IMR-90 (cell line): ENCODE measurements at places on chromosomes 5 and 9. TPM values are rescaled to one million over a fixed set of nuclear protein-coding genes. Genes with fewer than 3 reads are reported as not detected.

DNA sequence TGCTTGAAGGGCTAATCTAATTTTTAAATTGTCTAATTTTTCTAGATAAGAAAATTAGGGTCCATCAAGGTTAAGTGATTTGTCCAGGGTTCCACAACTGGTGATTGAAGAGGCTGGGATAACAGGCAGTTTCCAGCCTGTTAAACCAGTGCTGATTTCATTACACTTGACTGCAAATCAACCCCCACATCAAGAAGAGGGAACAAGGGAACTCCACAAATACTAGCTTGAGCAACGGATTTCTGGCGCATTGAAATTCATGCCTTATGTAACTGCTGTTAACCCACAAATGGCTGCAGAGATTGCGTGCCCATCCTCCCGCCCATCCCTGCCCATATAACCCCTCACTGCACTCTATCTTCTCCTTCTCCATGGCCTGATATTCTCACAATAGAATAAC, 10.0 kb downstream of the PLPPR1 start:
- DNase-seq = no peak

- no peak for DNase-seq
These were observed 5.2 kb upstream of the ZDHHC11 start for GRCh38 chr5:855771-856530.

DNA sequence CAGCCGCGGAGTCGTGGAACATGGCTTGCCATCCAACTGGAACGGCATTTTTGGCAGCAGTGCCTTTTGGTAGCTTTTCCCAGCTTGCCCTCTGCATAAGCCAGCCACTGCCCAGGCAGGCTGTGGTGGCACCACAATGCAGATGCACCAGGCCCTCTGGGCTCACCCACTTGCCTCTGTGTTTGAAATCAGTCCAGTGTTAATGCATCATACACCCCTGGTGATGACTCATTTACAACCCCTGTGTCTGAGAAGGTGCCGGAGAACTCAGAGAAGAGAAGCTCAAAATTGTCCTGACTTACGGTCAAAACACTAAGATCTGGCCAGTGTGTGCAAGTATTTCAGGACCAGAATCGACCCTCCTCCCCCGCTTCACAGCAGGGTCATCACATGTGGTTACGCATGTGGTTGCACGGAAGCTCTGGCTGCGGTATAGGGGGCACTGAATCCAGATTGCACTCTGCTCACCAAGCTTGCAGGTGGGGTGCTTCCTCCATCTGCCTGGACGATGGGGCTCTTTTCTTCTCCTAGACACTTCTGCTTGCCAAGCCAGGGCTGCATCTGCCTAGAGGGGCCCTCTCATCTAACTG, 66.5 kb upstream of the SMIM15 start:
- DNase-seq = peak; percentile 52

- DNase-seq = peak; percentile 43
These were observed 59.8 kb downstream of the ARHGEF37 start for GRCh38 chr5:149641000-149641576.

PGGT1B gene
- 17.2 and 19.2 TPM in 2 replicates for total RNA-seq

DNA sequence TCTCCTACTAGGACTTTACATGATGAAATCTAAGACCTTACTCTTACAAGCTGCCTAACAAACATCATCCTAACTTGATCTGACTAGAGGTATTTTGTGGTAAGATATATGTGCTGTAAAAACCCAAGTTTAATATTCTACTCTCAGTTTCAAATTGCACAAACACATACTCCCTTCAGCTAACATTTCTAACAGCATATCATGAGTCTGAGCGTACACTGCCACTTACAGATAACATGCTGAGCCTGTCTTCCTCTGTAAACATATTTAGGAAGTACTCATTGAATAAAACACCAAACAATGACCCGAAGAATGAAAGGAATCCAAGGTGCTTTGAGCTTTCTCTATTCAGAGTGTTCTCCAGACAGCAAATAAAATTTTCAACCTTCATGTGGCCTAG, 7.9 kb upstream of the ESM1 start:
- DNase-seq = peak; percentile 38

DNA sequence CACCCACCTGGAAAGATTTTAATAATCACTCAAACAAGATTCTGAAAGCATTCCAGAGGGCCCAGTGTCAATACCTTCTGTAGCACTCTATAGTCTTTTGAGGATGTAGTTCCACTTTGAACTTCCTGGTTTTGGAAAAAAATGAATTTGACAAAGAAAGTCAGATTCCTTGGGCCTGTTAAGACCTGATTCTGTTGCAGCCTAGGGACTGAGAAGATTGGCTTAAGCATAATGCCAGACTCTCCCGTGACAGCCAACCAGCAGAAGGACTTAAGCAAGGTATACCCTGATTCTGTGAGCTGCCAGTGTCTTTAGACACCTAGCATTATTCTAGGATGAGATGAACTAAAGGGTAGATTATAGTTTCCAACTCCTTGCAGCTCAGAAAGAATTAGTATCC, 6.8 kb downstream of the SPINK5 start:
- no peak for DNase-seq

DNA sequence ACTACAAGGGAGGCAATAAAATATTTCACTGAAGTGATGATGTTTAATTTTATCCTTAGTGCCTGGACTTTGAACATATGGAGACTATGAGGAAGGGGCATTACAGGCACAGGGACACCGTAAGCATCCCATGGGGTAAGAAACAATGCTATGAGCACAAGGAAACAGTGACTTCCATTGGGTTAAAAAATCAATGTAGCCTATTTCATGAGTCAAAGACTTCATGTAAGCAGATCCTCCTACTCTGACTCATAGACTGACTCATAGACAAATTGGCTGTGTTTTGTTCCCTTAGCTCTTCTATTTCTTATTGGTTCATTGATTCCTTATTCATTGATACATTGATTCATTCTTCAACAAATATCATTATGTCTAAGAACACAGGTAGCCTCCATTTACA, 351.0 kb downstream of the PRELID2 start:
- peak; percentile 92 for DNase-seq

DNA sequence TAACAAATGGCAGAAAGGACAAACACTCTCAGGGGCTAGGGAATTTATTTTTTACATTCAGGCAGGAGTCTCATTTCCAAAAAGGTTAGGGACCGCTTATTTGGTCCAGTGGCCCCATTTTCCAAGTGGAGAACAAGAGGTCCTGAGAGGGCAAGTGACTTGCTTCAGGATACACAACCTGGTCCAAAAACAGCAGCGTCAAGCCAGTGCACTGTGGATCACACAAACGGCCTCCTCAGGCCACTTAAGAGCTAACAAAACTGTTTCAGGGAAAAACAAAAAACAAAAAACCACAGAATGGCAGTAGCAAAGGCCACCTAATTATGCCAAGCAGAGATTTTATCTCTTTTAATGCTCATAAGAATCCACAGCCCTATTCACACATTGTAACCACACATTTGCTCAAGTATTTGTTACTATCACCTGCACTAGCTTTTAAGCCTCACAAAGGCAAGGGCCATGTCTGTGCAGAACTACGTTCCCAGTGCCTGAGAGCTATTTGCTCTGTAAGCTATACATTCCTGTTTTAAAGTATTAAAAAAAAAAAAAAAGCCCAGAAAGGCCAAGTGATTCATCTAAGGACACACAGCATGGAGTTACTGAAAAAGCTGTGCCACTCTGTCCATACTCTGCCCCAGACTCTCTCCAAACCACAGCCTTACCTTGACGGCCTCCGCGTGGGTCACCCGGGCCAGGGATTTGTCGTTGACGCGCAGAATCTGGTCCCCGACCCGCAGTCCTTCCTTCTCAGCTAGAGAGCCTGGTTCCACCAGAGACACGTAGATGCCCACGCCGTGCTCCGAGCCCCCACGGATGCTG, 1.5 kb downstream of the WHRN start:
- DNase-seq = no peak

DNA sequence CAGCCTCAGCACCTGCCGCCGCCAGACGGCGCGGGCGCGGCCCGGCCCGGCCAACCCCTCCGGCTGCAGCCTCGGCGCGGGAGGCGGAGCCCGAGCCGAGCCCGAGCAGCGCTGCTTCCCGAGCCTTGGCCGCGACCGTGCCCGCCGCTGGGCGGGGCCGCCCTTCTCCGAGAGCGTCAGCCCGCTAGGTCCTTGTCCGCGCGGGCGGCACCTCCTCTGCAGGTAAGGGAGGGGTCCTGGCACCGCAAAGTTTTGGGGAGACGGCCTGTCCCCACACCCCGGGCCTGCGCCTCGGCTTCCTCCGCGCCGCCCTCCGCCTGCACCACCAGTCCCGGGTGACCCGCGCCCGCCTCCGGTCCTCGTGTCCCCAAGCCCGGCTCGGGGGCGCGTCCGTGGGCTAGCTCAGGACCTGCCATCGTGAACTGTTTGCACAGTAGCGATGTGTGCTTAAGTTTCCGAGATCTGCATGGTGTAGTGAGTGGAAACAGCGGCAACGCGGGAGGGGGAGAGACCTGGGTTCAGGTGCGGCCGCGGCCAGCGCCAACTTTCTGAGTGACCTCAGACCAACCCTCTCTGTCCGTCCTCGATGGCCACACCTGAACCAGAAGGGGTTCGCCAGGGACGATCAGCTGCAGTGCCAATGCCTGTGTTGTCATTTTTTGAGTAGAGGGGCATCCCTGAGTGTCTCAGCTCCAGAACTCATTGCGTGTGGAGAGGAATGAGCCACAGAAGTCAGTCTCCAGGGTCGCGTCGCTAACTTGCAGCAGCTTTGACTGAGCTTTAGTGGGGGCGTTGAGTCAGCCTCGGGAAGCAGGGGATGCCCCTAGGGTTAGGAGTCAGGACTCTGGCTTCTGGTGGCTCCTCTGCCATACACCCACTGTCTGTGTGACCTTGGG, at the start of gene FRMPD1:
FRMPD1 (plus strand) TSS at position 82 of the 896 bp plus-strand sequence. CDS start 41,688 bp downstream, outside the sequence.
- DNase-seq = peak; percentile 14

GRCh38 chr9:100112677-100113336, 13.8 kb downstream of the INVS start:
- no peak for DNase-seq

MAPK9 gene
- 22.9 and 27.8 TPM in 2 replicates for total RNA-seq

DBH gene
- total RNA-seq = not detected in 2 replicates

GRCh38 chr5:55823151-55823796, 27.9 kb upstream of the IL31RA start:
- DNase-seq = no peak

DNA sequence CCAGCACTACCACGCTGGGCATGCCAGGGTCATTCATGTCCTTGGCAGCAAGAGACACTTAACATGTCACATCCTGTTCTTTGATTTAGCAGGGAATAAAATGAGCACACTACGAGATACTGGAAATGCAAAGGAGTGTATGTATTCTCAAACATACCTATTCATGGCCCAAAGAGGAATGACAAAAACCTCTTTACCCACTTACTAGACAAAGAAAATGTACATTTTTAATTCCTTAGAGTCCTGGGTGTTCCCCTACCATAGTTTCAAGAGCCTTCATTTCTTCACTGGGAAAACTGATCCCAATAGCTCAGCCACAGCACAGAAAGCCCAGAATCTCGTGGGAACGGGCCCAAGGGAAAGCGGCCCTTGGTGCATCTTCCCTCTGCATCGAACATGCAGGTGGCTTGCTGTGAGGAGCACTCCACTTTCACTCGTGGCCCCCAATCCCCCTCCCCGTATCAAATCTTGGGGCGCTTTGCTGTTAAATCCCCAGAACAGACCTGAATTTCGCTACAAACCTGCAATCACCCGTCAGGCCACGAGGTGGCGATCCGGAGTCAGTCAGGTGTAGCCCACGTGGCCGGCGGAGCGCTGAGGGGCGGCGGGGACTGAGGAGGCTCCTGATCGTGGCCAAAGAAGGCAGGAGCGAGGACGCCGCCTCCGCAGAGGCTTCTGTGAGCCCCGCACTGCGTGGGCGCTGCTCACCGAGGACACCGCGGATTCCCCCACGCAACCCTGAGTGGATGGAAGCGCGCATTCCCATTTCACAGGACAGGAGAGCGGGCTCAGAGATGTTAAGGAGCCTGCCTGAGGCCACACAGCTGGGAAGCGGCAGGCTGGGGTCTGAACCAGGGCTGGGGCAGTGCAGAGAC, 91.4 kb downstream of the LMX1B start:
- peak; percentile 38 for DNase-seq

GRCh38 chr5:66406761-66407336, 189.3 kb upstream of the MAST4 start:
- no peak for DNase-seq

DNA sequence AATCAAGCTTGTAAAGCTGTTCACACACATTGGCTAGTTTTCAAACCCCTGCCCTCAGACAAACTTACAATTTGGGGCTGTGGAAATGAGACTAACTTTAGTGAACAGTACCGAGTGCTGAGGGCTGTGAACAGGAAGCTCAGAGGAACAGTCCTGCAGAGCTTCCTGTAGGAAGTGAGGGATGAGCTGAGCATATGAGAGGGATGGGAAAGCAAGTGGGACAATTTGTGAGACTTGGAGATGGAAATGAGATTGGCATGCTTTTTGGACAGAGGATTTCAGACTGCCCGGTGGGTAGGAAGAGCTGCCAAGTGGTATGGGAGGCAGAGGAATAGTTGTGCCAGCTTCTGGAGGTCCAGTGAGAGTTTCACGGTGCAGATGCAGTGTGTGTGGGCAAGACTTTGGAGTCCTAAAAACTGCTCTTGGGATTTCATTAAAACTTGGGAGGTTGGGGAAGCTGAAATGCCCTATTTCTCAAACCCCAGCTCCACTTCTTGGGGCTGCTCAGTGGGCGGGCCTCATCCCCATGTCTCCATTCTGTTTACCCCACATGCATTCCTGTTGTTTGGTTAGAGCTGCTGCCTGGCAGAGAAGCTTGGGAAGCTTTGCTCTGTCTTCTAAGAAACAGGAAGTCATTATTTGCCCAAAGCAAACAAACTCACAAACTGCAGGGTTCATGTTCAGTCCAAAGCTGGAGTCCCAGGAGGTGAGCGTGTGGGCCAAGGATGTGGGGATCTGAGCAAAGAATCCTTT, 267.5 kb downstream of the ZSWIM6 start:
- DNase-seq = peak; percentile 20

DNA sequence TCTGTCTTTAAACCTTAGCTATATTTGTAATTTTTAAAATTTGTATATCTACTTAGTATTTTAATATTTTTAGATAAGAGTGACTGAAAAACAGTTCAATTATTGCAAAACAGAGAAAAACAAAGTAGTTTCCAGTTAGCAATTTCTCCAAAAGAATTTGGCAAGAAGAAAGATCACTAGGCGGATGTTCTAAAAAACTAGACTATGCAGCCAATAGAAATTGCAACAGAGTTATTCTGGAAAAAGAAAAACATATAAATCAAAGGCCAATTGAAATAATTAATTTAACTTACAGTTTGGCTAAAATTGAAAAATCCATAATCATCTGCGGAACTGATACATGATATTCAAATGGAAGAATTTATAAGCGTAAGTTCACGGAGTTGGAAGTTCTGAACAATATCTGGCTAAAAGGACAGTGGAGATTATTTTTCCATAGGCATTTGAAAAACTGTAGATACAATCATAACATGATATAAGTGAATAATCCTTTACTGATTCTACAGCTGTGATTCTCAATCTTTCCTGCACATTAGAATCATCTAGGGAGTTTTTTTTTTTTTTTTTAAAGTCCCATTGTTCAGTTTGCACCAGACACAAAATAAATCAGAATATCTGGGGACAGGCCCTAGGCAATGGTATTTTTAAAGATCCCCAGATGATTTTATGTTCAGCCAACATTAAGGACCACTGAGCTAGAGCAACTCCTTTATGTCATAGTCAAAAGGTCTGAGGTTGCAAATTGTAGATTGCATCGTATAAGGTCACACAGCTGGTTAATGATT, 605.1 kb upstream of the DAB2 start:
- no peak for DNase-seq

GRCh38 chr9:16121168-16121567, 568.3 kb downstream of the CCDC171 start:
- no peak for DNase-seq
